ENCODE measurements at places on chromosomes 3 and 15.

- no peak for DNase-seq
Measured at GRCh38 chr15:70291305-70292075, 193.8 kb upstream of the TLE3 start.

DNA sequence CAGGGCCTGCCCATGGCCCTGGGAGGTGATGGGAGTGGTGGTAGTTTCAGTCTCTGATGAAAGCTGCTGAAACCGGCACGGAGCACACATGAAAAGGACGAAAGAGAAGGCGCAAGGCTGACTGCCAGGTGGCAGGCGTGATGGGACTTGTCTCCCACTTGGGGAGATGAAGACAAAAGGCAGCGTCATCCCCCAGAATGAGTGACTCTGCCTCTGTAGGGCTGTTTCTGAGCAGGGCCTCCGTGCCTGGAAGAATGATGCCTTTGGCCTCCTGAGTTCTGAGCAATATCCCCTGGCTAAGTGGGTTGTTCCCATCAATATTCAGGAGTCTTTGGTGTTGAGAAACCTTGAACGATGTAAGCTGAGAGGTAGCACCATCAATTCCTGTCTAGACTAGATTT, 237.8 kb downstream of the OPA1 start:
- DNase-seq: no peak

DNA sequence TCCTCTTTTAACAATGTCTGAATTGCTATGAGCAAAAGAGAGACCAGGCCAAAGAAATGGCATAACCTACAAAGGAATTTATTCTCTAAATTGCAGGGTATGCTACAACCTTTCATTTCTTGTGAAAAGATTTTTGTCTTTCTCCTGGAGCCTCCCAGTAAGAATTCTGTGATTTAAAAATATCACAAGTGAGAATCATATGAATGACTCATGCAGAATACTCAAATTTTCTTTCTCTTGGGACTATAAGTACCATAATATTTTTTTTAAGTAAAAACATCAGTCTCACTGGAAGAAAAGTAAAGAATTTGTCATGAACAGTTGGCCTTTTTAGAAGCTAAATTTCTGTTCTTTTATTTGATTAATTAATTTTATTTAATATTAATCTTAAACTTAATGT, 26.3 kb downstream of the SYNPR start:
- DNase-seq: no peak

GRCh38 chr3:117547956-117548550, 838.5 kb downstream of the TUSC7 start:
- no peak for DNase-seq

DNA sequence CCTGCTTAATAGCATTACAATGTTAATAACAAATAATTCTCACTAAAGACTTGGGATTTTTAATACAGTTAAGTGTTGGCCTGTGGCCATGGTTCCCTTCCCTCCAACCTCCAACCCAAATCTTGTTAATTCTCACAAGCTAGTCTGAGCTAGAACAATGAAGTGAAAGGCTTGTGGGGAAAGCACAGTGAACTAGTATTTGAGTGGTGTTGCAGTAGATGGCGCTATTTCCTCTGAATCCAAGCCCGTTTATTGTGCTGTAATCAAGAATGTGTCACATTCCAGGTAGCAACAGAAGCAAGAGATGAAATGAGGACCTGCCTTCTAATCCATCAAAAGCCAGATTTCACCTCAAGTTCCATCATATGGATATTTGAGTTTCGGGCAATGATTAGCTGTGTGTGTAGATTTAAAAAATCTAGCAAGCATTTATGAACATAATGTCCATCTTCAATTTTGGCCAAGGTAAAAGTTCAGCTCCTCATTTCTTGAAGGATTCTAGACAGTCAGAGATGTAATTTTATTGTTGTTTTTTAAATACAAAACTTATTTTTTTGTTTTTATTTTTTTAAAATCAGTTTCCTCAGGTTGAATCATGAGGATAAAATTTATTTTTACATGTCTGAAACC, 160.7 kb downstream of the SQOR start:
- no peak for DNase-seq

DNA sequence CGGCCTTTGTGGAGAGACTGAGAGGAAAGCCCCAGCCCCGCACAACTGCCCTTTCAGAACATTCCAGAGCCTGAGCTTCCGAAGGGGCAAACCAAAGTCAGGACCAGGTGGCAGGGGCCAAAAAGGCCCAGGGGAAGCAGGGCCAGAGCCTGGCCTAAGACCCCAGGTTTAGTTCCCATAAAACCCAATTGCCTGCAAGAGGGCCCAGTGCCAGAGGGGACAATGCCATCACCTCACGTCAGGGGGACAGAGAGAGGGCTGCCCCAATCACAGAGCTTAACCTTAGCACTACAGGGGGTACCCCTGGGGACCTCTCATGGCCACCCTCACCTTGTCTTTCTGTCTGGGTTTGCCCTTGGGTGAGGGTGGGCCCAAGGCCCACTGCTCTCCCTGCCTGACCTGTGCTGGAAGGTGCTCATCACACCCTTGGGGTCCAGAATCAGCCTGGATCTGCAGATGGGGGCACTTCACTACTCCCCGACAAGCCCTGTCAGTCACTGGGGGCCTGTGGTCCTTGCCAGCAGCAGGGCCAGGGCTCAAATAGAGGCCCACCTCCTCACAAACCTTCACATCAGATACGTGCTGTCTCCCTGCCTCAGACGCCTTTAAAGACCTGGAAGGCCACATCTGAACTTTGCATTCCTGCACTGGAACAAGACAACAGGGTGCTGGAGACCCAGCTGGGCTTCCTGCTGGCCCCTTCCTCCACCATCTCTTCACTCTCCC, 3.8 kb downstream of the CALML4 start:
- DNase-seq: no peak
